Pulmonary artery endothelial cell (primary cell): ENCODE measurements at places on chromosomes 7 and 10.
A peak's percentile ranks its signal among the peaks of the same experiment; 100 is the strongest.

DNA sequence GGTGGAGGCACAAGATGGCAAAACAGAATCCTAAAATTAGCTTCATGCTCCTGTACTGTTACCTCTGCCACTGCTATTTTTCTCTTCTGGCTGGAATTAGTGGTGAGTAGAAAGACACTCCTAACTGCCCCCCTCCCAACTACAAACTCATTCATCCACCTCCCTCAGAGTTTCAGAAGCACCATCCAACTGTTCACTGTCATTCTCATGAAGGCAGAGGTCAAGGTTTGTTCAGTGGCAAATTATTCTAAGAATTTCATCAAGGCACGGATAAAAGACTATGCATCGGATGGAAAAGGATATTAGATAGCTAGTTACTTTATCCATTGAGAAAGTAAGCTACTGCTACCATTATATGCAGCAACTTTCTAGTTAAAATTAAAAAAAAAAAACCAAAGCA is 59.7 kb downstream of the LRGUK start:
- DNase-seq, result no peak

DNA sequence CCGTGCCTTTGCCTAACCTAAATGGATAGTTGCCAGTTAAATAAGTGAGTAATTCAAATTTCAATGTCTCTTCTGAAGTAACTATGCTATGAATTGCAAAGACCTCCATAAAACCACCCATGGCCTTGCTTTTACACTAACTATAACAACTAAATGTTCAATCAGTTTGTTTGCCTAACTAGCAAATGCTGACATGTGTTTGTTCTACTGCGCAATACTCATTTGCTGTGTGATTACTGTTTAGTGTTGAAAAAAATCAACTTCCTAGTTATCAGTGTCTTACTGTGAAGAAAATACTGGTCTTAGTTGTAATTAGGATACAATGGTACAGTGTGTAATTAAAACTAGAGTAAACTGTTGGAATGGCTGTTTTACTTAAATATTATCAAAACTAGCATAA is 47.3 kb upstream of the GATAD1 start:
- DNase-seq, result no peak

GRCh38 chr10:114397651-114398145 is 6.6 kb downstream of the AFAP1L2 start:
- DNase-seq, result no peak

- DNase-seq, result no peak
These were observed 190.8 kb upstream of the PRKCQ start for GRCh38 chr10:6770846-6771245.

- peak; percentile 91 for DNase-seq
These were observed 38.0 kb downstream of the STARD3NL start for GRCh38 chr7:38215735-38216670.

DNA sequence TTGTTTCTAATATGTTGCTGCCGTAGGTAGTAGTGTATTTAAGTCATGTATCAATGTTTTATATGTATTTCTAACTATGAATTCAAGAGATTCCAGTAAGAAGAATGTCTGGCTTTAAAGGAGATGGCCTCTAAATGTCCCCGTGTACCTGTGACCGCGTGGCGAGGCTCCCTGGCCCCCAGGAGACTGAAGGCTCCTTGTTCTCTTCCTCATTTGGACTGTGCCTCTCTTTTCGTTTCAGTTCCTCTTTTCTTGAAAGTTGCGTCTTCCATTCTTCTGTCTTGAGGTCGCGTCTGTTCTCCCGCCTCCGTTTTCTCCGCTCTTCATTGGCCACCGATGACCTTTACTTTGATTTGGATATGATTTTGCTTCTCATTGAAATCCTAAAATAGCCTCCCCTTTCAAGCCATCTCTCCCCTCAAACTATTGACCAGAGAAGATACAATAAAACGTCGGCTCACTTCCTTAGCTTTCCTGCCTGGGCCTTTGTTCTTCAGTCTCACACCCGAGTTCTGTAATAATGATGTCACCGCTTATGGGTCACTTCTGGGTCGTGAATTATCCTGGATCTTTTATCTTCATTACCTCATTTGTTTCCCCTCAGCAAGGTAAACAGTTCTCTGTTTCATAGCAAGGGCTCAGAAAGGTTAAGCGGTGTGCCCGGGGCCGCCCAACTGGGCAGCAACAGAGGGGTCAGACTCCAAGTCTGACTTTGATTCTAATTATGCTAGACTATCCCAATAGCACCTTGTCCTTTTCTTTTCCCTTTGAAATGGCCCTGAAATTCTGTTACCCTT is 28.7 kb downstream of the WIPI2 start:
- DNase-seq, result peak; percentile 13

GRCh38 chr7:126606331-126606730 is 646.4 kb downstream of the GRM8 start:
- no peak for DNase-seq

DNA sequence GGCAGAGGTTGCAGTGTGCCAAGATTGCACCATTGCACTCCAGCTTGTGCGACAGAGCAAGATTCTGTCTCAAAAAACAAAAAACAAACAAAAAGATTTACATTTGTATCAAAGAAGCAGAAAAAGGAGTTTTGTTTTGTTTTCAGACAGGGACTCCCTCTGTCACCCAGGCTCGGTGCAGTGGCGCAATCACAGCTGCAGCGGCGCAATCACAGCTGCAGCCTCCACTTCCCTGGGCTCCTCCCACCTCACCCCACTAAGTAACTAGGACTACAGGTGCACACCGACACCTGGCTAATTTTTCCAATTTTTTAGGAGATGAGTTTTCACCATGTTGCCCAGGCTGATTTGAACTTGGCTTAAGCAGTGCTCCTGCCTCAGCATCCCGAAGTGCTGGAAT is 1.8 kb downstream of the ARMC10 start:
- DNase-seq, result no peak

- DNase-seq, result no peak
These were observed 6.5 kb downstream of the CALU start for GRCh38 chr7:128745706-128746105.

DNA sequence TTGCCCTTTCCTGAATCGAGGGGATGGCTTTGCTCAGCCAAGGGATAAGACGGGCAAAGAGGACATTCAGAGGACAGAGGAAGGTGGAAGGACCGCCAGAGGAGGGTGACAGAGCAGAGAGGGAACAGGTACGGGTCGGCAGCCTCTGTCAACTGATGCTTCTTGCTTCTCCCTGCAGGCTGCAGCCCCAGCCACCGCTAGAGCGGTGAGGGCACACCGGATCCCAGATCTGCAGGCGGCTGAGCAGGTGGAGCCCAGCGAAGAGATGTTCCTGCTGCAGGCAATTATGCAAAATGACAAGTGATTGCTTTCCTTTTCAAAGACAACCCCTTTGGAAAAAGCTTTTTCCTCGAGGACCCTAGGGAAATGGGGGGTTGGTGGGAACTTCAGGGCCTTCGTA is 181.9 kb upstream of the ANKRD30A start:
- DNase-seq, result no peak
